Fibroblast of gingiva (primary cell): ENCODE measurements at places on chromosomes 3 and 15.
A peak's percentile ranks its signal among the peaks of the same experiment; 100 is the strongest.

- DNase-seq = no peak
These were observed 36.7 kb upstream of the SLC6A11 start for GRCh38 chr3:10779293-10779805.

GRCh38 chr3:25313286-25313685 lies 114.8 kb upstream of the RARB start:
- no peak for DNase-seq

- DNase-seq = no peak
These were observed 206.4 kb downstream of the MEX3B start for GRCh38 chr15:81839387-81839786.

DNA sequence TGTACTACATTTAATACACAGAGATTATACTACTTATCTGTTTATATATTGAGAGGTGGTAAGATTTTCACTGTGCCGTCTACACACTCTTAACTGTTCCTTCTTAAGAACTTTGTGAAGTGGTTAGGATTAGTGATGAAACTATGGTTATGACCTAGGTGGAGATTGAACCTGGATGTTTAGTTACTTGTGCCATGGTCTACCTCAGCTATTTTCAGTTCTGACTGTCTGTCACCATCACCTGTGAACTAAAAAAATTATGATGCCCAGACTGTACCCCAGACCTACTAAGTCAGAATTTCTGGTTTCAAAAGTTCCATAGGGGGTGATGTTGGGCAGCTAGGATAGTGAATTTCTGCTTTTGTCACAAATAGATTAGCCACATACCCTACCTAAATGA lies 6.4 kb downstream of the RASA2 start:
- no peak for DNase-seq

DNA sequence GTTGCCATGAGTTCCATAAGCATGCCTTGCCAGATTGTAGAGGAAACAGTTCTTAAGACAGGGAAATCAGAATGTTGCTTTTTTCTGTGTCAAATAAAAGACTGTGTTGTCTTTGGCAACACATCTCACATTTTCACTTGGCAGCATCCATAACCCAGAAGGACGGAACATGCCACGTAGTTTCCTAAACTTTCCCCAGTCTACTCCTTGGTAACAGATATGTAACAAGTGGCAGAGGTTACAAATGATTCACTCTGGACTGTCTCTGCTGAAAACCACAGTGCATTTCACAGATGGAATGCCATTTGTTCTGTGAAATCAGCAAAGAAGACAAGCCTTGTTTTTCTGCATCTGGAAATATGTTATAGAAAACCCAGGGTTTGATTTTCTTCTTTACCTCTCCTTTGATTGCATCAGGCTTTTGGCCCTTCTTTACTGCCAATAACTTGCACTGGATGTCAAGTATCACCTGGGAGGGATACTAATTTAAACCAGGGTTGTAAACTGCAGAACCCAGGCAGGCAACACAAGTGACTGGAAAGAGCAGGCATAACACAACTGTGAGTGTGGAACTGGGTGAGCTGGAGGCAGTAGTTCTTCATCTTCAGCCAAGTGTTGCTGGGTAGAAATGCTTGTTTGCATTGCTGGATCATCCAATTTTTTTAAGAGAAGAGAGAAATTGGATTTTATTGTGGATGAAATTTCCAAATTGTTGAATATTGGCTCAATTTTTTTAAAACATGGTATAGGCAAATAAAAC lies 124.4 kb upstream of the FOXB1 start:
- DNase-seq = peak; percentile 82

DNA sequence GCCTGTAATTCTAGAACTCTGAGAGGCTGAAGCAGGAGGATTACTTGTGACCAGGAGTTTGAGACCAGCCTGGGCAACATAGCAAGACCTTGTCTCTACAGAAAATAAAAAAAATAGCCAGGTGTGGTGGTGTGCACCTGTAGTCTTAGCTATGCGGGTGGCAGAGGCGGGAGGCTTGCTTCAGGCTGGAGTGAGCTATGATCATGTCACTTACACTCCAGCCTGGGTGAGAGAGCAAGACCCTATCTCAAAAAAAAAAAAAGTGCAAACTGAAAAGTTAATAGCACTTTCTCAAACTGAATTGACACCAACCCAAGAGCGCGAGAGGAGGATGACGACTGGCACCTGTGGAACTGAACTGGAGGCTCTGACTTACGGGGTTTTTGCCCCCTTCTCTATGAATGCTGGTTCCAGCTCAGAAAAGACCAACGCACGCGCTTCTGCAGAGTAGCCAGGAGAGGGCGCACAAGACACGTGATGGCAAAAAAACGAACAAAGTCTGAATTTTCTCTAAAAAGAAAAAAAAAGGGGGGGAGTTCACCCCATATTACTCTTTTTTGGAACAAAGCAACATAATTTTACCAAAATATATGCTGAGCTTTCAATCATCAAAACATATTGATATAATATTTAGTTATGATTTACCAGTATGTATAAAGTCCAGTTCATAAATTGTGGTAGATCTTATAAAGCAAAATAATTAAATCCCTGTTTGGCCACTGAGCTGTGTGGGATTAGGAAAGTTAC lies 23.7 kb downstream of the CFAP92 start:
- DNase-seq = peak; percentile 13

DNA sequence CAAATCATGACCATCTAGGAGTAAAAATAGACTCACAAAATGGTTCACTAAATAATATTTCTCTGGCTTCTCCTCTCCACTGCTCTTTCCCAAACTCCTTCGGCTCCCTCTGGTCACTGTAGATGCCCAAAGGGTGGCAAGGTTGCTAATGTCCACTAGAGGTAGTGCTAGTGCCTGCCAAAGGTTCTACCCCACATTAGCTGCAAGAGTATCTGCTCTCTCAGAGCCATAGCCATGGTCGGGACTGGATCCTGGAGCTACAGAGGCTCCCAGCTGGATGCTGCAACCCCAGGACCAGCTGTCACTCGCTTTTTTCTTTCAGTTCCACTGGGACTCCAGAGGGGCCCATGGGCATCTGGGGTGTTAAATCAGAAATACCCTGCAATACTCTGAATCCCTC lies 8.5 kb downstream of the HTR3D start:
- DNase-seq = peak; percentile 17

DNA sequence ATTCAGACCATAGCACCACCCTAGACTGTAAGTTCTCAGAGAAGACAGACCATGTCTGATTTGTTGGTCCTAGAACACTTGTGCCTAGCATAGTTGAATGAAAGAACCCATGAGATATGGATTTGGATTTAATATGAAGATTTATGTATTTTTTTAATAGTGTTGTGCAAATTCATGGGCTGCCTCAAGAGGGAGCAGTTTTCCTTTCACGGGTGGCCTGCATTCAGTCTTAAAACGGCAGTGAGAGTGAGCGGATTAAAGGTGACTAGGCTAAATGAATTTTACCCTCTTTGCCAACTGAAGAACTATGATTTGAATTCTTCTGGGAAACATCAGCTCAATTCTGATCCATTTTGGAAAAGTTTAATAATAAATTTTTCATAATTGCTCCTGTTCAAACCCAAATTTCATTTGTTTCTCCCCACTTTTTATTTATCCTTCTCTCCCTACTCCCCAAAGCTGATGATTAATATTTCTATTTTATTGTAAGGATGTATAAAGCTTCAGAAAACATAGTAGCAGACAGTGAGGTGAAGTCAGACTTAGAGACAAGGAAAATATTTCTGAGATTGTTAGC lies 67.3 kb downstream of the MORC1 start:
- DNase-seq = no peak

GRCh38 chr3:136819731-136820679 lies 1.1 kb downstream of the SLC35G2 start:
- peak; percentile 89 for DNase-seq

DNA sequence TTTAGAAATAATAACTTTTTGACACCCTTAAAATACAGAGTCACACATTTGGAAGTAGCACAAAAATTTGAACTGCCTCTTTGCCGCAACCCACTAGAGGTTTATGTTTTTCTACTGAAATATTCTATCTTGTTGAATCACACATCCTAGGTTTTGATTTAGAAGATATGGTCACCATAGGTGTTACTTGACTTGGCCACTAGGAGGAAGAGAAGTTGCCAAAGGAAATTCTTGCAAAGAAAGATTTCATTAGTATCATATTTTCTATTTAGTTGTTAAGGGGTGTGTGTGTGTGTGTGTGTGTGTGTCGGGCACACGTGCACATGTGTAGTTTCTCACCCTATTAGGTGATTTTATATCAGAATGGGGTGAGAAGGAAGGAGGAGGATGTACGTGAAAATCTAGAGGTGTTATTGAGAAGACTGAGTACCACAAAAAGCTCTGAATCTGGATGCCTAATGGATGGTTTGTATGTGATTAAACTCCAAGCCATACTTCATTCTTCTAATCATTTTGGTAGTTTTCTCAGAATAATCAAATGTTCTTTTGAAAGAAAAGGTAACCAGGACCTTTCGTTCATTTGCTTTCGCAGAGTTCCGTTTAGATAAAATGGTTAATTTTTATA lies 31.5 kb downstream of the ZFAND6 start:
- DNase-seq = no peak

DNA sequence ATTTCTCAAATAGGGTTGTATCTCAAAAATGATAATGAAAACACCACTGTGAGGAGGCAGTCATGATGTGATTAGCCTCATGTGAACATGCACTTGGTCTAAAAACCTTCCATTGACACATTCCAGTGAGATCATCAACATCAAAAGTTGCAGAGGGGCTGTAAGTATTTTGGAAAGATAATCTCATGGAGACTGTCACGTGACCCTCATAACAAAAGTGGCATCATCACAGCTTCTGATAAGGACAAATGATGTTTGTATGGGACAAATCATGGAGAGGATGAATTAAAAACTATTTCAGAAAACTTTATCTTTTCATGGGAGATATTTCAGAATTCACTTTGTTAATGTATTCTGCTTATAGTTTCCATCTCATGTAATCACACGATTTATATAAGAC lies 203.1 kb upstream of the NDN start:
- DNase-seq = no peak

- no peak for DNase-seq
These were observed 2.0 kb downstream of the RPL32 start for GRCh38 chr3:12839156-12839946.

- DNase-seq = no peak
These were observed 88.4 kb upstream of the TLE3 start for GRCh38 chr15:70186152-70186551.

- peak; percentile 87 for DNase-seq
These were observed 2.0 kb downstream of the WNT5A start for GRCh38 chr3:55484801-55485791.

GRCh38 chr3:52094571-52095485 lies 38.5 kb upstream of the DUSP7 start:
- no peak for DNase-seq

DNA sequence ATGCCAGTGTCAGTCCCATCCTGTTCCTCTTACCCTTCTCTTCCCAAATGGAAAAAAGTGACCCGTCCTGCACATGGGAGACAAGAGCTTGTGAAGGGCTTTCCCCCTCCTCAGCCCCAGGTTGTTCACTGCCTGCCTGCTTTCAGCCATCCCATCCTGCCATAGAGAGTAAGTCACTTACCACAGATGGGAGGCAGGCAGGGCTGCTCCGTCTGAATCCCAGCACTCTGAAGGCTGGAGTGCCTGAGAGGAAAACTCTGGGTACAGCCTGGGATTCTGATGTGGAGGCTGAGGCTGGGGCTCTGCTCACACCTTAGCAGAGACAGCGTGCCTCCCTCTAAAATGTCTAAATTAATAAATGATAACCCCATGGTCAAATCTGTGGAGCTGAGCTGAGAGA lies 14.8 kb downstream of the CPNE4 start:
- no peak for DNase-seq

- no peak for DNase-seq
These were observed 17.5 kb downstream of the LSG1 start for GRCh38 chr3:194654443-194654842.

GRCh38 chr3:139098391-139098790 lies 53.7 kb upstream of the PRR23C start:
- DNase-seq = no peak

GRCh38 chr3:43874290-43874689 lies 183.6 kb downstream of the ABHD5 start:
- no peak for DNase-seq

DNA sequence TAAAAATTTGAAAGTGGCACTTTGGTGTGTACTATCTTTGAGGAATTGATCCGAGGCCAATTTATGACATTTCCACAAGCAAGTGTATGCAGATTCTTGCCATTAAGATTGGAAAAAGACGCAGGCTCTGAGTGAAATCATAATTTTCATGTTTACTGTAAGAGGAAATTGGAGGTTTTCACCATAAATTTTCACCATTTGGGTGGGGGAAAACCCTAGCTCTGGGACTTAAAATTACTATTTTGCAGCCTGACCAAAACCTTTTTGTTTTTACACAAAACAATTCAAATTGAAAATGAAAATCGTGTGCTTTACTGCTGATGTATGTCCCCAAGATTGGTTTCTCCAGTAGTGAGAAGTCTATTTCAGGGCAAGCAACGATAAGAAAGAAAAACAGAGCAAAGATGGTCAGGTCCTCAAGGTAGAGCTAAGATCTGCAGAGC lies 282.6 kb downstream of the FOXP1 start:
- no peak for DNase-seq

- DNase-seq = no peak
These were observed 3.9 kb downstream of the NUSAP1 start for GRCh38 chr15:41336549-41336948.

DNA sequence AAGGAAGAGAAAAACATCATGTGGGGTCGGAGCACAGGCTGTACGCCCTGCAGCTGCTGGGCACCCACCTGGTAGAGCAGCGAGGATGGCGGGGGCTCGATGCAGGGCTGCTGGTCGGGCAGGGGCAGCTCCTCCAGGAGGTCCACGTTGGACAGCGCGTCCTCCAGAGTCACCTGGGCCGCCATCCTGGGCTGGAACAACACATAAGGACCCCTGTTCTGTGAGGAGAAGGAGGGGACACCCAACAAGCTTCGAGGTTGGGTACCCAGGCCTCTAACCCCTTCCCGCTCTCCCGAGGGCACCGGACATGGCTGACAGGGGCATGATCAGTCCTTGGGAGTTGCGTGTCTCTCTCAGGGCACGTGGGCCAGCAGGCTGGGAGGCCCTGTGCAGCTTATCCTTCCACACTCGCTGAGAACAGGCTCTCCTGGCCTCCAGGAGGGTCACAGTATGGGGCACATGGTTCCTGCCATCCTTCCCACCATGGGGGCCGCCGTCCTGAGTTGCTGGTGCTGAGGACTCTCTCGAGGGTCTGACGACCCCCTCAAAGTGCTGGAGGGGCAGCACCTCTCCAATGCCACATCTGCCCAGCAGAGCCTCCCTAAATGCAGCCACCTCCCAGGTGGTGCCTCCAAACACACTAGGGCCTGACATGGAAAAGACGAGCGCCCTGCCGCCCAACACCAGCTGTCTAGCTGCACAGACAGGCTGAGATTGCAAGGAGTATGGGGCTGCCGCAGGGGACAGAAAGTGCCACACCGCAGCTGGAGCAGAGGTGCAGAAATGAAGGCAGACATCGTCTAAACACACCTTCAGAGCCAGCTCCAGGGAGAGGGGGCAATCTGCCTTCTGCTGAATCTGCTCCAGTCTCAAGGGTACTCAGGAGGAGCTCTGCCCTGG lies 32.8 kb downstream of the CYFIP1 start:
- no peak for DNase-seq

GRCh38 chr3:154956815-154957214 lies 123.3 kb upstream of the MME start:
- no peak for DNase-seq

- peak; percentile 80 for DNase-seq
These were observed 194.8 kb upstream of the DPH6 start for GRCh38 chr15:35740761-35741160.

GRCh38 chr3:102447272-102447671 lies 12.5 kb downstream of the ZPLD1 start:
- DNase-seq = peak; percentile 68

- no peak for DNase-seq
These were observed 12.9 kb upstream of the TRA2B start for GRCh38 chr3:185950728-185951127.

GRCh38 chr3:178041931-178042330 lies 494.3 kb upstream of the KCNMB2 start:
- no peak for DNase-seq
